Lower lobe of right lung (tissue), 2 donors: ENCODE measurements at places on chromosomes 1 and 21. TPM values are rescaled to one million over a fixed set of nuclear protein-coding genes. Genes with fewer than 3 reads are reported as not detected.
A peak's percentile ranks its signal among the peaks of the same experiment; 100 is the strongest.

- no peak for DNase-seq
These were observed 1.2 kb downstream of the NEXN start for GRCh38 chr1:77889671-77890070.

- DNase-seq = no peak
These were observed 44.8 kb upstream of the SGIP1 start for GRCh38 chr1:66489151-66489550.

GRCh38 chr1:183832459-183832858, 27.5 kb downstream of the RGL1 start:
- DNase-seq = no peak

The RGSL1 gene
- total RNA-seq = not detected

- DNase-seq = peak; percentile 42
These were observed 287.9 kb downstream of the PLPP3 start for GRCh38 chr1:56291374-56291919.
